ENCODE measurements at places on chromosomes 6 and 20.

DNA sequence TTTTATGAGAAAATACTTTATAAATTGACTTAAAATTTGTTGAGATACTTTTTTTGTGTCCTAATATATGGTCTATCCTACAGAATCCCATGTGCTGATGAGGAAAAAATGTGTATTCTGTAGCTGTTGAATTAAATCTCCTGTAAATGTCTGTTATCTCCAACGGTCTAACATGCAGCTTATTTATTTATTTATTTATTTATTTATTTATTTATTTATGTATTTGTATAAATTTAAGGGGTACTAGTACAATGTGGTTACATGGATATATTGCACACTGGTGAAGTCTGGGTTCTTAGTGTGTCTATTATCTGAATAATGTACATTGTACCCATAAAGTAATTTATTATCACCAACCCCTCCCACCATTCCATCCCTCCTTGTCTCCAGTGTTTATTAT is 315.5 kb downstream of the TENT5A start:
- DNase-seq, result no peak

GRCh38 chr6:168133687-168134559 is 54.9 kb upstream of the FRMD1 start:
- no peak for DNase-seq

DNA sequence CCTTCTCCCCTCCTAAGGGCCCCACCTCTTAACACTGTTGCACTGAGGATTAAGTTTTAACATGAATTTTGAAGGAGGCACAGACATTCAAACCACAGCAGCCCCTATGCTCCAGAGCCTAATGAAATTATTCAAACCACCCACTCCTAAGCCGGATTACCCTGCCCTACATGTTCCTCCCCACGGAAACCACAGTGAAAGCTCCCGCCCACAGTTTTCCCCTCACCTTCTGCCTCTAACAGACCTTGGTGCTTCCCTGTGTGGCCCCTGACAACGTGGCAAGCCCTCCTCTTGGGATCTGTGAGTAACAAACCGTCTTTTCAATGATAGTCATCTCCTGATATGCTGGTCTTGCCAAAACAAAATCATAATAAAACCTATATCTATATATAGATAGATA is 74.8 kb downstream of the RIN2 start:
- DNase-seq, result no peak

GRCh38 chr20:2840967-2841531 is 504 bp downstream of the VPS16 start:
- no peak for DNase-seq

DNA sequence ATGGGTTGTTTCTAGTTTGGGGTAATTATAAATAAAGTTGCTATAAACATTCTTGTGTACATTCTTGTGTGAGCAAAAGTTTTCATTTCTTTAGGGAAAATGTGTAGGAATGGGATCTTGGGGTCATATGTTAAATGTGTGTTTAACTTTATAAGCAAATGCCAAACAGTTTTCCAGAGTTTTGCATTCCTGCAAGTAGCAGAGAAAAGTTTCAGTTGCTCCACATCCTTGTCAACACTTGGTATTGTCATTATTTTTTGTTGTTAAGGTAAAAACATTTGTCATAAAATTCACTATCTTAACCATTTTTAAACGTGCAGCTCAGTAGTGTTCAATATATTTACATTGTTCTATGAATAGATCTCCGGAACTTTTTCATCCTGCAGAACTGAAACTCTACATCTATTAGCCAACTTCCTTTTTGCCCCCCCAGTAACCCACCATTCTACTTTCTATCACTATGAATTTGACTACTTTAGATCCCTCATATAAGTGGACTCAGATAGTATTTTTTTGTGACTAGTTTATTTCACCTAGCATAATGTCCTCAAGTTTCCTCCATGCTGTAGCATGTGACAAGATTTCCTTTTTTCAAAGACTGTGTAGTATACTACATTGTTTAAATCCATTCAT is 48.4 kb downstream of the PHACTR2 start:
- no peak for DNase-seq

DNA sequence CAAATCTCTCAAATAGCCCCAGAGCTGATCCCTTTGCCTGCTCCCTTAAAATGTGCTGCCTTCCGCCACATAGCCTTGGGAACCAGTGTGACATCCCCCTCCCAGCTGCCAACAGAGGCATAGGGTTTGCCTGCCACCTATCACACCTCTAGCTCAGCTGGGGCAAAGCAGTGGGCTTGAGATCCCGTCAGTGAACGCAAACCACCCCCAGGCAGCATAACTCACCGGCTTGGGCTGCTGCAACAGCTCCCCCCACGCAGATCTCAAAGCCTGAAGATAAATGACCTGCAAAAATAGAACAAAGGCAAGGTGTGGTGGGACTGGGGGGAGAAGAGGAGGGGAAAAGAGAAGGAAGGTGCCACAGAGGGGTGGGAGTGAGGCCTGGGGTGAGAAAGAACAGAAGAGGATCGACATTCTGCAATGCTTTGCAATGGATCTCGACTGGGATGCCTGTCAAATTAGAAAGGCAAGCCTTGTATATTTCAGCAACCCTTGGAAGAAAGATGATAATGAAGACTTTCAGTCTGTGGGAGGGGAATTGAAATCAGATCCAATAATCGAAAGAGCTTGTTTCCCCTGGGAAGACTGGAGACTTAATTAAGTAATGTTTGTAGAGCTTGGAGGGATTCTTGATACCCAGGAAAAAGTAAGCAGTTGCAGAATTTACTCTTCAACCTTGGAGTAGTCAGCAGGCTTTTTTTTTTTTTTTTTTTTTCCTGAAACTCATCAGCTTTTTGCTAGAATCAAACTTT is 1.3 kb downstream of the PDYN start:
- DNase-seq, result no peak

GRCh38 chr6:85483846-85484245 is 34.0 kb downstream of the NT5E start:
- DNase-seq, result no peak

DNA sequence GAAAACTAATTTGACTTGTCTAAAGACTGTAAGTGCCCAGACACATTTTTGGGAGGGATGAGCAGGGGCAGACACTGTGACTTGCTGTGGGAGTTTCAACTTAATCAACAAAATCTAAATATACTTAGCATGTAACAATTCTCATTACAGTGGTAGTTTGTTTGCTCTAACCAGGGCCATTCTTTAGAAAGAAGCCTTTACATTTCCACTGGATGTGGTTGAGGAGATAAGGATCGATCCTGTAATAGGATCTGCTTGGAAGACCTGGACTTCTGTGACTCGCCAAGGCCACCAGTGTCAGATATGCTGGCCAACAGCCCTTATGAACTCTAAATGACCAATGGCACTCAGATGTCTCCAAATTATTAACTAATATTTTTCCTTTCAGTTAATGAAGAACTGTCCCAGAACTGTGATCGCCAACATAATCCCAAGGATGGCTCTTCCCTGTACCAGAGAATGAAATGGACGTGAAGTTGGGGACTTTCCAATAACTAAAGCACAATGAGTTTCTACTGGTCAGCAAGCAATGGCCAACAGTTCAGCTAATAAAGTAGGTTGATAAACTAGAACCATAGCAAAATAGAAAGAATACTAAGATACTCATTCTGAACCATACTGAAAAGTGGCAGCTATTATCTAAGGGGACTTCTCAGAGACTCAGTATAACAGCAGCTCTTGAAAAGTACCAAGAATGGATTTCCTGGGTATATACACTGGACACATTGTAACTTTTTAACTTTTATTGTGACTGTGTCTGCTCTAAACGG is 7.5 kb downstream of the SMLR1 start:
- DNase-seq, result no peak

DNA sequence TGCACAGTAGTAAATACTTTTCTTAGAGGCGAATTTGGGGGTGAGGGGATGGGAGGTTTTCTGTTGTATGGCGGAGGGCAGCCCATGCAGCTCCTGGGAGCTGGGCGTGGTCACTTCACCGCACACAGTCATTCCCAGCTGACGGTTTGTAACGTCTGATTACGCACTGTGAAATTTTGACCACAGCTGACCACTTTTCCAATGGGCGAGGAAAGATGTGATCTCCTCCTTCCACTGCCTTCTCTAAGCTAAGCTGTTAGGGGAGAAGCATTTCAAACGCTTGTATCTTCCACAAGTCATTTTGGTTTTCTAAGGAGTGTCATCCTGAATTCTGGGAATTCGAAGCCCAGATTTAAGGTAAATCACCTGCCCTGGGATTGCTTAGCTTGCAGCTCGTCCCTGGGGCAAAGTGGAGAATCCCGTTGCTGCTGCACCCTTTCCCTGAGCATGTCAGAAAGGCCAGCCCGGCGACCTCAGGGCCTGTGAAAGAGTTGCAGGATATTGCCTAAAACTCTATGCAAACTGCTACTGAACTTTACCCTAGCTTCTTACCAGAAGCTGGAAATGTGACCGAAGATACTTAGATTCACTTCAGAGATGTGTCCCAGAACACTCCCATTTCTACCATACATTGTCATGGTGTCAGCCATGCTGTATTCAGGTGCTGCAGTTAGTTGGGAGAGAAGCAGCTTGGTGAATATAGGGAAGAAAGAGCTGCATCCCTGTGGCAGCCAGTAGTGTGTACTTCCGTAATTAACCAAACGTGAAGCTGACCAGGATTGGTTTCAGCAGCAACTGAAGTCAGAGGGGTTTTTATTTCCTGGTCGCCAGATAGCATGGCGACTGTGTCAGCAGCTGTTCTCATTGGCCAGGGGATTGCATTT is 58.9 kb downstream of the RREB1 start:
- peak; percentile 32 for DNase-seq

GRCh38 chr20:33262658-33263065 is 20.4 kb upstream of the BPIFB1 start:
- peak; percentile 6 for DNase-seq

DNA sequence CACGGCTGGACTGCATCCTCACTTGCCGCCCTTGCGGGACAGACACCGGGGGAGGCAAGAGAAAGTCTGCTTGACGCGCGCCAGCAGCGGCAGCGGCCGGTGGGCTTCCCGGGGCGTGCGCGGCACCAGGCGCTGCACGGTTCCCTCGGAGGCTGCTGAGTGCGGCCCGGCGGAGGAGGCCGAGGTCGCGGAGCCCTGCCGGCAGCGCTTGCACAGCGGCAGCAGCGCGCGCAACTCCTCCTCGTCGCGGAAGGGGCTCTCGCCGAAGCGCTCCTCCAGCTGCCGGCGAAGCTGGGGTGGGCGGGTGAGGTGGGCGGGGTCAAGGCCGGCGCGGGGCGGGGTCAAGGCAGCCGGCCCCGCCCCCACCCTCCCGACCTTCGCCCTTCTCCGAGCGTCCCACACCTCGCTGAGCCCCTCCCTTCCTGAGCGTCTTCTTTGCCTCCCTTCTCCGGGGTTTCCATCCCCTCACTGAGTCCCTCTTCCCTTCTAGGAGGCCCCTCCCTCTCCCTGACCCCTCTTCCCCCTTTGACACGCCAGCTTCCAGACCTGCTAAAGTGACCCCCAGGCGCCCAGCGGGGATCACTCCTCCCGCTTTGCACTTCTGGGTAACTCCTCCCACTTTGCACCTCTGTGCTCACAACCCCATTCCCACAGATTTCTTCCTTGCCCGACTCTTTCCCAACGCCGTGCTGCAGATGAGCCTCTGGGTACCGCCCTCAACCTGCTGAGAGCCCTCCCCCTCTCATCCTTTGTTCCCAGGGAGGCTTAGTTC is 8.8 kb downstream of the DUSP15 start:
- peak; percentile 77 for DNase-seq

GRCh38 chr6:10771371-10771894 is 23.8 kb downstream of the TMEM14B start:
- DNase-seq, result no peak

DNA sequence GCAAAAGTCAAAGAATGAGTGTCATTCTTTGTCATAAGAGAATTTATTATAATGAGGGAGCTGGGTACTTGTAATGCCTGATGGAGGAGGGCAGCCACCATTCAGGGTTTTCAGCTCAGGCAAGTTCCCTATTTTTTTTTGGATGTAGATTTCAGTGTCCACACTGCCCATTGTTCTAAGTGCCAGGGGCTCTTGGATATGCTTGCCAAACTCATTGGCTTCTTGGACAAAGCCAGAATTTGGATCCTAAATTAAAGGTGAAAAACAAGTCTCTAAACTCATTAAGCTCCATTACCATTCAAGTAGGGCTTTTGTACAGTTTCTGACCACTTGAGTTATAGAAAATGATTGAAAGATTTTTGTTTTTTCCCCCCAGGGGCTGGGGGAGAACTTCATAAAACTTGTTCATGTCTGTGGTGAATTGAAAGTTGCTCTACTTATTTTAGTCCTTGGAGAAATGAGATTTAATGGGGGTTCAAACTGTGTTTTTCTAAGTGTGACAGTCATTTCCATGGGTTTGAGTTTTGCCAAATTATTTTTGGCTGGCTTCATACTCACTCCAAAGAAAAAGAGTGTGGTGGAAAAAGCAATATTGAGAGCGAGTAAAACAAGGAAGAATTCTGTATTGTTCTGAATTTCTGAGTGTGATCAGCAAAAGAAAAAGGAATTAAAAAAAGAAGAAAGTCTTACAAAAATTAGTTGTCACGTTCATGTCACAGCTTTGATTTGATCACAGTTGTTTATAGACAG is 46.0 kb downstream of the TIAM2 start:
- no peak for DNase-seq

DNA sequence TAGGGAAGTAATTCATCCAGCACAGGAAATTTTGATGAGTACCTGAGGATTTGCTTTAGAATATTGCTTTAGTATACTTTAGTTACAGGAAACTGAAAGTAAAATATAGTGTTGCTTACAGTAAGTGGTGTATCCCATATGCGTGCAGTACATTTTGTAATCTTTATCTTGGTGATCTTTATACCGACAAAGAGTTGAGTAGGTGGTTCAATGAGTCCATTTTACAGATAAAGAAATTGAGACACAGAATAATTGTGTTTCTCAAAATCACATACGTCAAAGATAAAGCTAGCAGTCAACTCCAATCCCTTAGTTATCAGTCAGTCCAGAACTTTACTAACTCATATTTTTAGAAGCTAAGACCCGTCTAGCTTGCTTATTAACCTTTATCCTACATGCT is 65.8 kb upstream of the E2F3 start:
- DNase-seq, result no peak

DNA sequence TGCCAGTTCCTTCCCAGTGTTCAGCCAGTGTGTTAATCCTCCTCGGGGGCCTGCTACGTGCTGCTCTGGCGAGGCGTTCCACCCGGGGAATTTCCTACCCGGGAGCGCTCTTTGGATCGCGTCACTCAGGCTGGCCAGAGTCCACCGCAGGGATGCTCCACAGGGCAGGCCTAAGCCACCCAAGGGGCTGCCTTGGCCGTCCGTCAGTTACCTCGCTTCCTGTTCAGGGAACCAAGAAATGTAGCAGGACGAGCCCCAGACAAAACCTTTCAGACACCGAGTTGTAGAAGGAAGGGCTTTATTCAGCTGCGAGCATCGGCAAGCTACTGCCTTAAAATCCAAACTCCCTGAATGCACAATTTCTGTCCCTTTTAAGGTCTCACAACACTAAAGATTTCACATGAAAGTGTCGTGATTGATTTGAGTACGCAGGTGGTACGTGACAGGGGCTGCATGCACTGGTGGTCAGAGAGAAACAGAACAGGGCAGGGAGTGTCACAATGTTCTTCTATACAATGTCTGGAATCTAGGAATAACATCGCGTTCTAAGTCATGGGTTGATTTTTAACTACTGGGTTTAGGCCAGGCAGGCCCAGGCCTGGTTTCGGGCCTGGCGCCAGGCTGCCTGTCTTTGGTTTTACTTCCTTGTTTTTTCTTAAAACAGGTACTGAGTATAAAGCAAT is 15.7 kb upstream of the POU5F1 start:
- DNase-seq, result no peak

GRCh38 chr6:156848533-156848932 is 71.4 kb downstream of the ARID1B start:
- no peak for DNase-seq

GRCh38 chr20:5973172-5973571 is 22.7 kb downstream of the MCM8 start:
- no peak for DNase-seq

All from CD4-positive, alpha-beta T cell treated with Interferon gamma for 1 hour (primary cell).